ENCODE measurements at places on chromosomes 2 and 18.

DNA sequence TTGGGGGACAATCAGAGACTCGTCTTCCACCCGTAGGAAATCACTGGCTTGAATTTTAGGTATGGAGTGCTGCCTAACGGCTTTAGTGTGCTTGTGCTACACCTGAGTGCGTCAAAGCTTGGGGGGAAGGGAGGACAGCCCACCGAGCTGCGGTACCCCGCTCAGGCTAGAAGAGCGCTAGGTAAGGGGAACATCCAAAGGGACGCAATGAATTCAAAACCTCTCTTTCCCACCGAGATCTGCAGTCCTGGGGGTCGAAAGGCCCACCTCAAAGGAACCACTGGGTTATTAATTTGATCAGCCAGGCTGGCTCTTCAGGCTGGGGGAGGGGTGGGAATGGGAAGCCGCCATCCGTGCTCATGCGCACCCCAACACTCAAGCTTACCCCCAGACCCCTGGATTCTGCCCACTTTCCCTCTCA is 2.7 kb downstream of the EPHA4 start:
- no peak for DNase-seq

GRCh38 chr18:832085-832681 is 20.1 kb upstream of the YES1 start:
- DNase-seq: no peak

DNA sequence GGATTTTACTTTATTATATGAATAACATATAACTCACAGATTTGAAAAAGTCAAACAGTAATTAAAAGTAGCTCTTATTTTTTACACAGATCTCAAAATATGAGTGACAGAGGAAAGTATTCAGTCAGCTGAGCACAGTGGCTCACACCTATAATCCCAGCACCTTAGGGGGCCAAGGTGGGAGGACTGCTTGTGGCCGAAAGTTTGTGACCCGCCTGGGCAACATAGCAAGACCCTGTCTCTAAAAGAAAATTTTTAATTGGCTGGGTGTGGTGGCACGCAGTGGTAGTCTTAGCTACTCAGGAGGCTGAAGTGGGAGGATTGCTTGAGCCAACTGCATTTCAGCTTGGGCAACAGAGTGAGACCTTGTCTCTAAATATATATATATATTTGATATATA is 19.2 kb upstream of the UGP2 start:
- no peak for DNase-seq

- DNase-seq: no peak
These were observed 28.4 kb downstream of the GREB1L start for GRCh38 chr18:21270453-21270852.
